ENCODE measurements at places on chromosomes 1 and 21. TPM values are rescaled to one million over a fixed set of nuclear protein-coding genes. Genes with fewer than 3 reads are reported as not detected.
A peak's percentile ranks its signal among the peaks of the same experiment; 100 is the strongest.

The NOS1AP gene
- total RNA-seq: 1.4 TPM

The BMP8B gene
- 0.60 TPM for total RNA-seq

DNA sequence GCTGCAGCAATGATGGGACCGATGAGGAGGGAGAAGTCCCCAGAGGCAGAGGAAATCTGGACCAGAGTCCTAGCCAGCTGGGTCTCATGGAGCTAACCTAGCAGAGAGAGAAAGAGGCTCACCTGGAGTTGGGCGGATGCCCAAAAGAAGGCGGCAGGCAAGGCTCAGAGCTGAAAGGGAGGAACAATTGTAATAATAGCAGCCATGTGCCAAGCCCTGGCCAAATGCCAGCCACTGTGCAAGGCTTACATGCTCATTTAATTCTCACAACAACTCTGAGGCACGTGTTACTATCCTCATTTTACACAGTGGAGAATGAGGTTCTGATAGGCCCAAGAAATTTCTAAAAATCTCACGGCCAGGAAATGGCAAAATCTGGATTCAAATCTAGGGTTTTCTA, 50.0 kb upstream of the ZNF648 start:
- ATAC-seq: peak; percentile 82

- no peak for ATAC-seq
These were observed 421.4 kb upstream of the RUNX1 start for GRCh38 chr21:35470522-35470921.

- no peak for ATAC-seq
These were observed 14.9 kb upstream of the CD101 start for GRCh38 chr1:116986421-116987255.

GRCh38 chr1:18922848-18923755, 20.7 kb upstream of the ALDH4A1 start:
- ATAC-seq: peak; percentile 51

DNA sequence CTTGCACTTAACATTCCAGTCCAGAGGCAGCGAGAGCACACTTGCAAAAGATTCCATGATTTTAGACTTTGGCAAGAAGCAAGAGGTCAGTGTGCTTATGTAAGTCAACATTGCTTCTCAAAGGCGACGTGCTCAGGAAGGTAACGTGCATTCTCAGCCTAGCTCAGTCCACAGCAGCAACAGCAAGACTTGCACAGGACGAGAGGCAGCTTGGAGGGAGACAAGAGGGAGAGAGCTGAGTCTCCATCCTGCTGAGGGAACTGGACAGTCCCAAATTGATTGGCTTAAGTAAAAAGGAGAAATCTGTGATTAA, 56.5 kb downstream of the PTP4A2 start:
- no peak for ATAC-seq

- no peak for ATAC-seq
These were observed 4.5 kb downstream of the ZC3H12A start for GRCh38 chr1:37478890-37479254.

- ATAC-seq: no peak
These were observed 13.5 kb downstream of the RUNX1 start for GRCh38 chr21:35035581-35035980.

GRCh38 chr1:147388969-147389368, 146.5 kb downstream of the CHD1L start:
- ATAC-seq: no peak

DNA sequence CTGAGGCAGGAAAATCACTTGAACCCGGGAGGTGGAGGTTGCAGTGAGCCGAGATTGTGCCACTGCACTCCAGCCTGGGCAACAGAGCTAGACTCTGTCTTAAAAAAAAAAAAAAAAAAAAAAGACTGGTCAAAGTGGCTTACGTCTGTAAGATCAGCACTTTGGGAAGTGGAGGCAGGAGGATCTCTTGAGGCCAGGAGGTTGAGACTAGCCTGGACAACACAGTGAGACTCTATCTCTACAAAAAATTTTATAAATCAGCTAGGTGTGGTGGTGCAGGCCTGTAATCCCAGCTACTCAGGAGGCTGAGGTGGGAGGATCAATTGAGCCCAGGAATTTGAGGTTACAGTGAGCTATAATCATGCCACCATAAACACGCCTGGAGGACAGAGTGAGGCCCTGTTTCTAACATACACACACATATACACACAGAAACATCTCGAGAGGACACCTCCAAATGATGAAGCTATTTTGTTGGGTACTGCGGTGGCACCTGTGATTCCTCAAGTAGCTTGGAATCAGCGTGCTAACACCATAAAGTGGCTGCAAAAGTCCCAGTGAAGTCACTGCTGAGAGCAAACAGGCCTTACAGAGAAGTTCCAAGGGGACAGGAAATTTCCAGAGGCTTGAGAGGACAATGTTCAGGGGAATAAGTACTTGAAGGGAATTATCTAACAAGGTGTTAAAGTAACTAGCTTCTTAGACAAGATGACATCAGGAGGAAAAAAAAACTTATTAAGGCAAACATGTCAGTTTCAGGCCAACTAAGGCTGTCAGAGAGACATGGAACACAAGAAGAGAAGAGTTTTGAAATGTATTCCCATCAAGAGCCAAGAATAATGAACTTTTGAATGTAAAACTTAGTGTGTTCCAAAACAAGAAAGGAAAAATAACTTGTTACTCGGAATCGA, 1.3 kb downstream of the NADK start:
- ATAC-seq: no peak

Measured in esophagus mucosa (tissue), 1 donor.